Activated CD8-positive, alpha-beta memory T cell treated with anti-CD3 and anti-CD28 coated beads, Interleukin-2, amount 10 ng/mL, durations not matched to agents 7 days and 5 days (primary cell): ENCODE measurements at places on chromosomes 2 and 18.
A peak's percentile ranks its signal among the peaks of the same experiment; 100 is the strongest.

GRCh38 chr2:196502386-196502785, 137.1 kb upstream of the CCDC150 start:
- DNase-seq, result no peak
- H3K27ac ChIP-seq, result no peak overlapping the region
- peaks cover 30% of the 10 kb centered on the region for H3K27me3 ChIP-seq
- peaks cover 7% of the 10 kb centered on the region for H3K36me3 ChIP-seq
- peaks cover 3% of the 10 kb centered on the region for H3K4me1 ChIP-seq

GRCh38 chr2:70668911-70669310, 99.1 kb downstream of the ADD2 start:
- no peak overlapping the region for H3K27ac ChIP-seq
- H3K36me3 ChIP-seq, result no peaks in the 10 kb centered on the region
- DNase-seq, result peak; percentile 19
- no peak overlapping the region for H3K4me3 ChIP-seq
- peaks cover 9% of the 10 kb centered on the region for H3K4me1 ChIP-seq
- no peaks in the 10 kb centered on the region for H3K27me3 ChIP-seq

DNA sequence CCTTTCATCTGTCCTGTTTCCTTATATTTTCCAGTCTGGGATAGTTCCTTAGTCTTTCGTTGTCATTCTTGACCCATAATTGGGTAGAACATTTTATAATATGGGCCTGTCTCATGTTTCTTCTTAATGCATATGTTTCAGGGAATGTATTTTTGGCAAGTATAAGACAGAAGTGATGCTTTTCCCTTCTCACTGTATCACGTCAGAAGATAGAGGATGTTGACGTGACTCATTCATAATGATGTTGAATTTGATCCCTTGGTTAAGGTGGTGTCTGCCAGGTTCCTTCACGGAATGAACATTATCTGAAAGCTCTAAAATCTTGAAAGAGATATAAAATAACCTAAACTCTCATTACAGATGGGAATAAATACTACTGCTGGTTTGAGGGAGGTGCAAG, 18.8 kb downstream of the CDH7 start:
- H3K27ac ChIP-seq, result no peak overlapping the region
- H3K4me3 ChIP-seq, result no peak overlapping the region
- no peaks in the 10 kb centered on the region for H3K36me3 ChIP-seq
- no peaks in the 10 kb centered on the region for H3K4me1 ChIP-seq

DNA sequence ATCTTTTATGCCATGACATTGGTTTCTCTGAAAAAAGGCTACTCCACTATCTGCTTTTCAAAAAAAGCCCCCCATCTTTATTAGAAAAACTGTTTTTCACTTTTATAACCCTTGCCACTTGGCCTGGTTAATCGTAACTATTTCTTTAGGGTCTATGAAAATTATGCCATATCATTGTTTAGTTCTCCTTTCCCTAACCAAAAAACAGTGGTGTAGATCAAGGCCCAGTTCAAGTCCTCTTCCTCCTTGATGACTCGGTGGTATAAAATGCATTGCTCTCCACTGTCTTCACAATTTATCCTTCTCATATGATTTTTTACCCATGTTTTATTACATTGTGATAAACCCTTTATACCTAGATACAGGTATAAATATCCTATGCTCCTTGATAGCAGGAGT, 205.5 kb downstream of the ZNF521 start:
- no peak overlapping the region for H3K27ac ChIP-seq
- DNase-seq, result no peak
- no peaks in the 10 kb centered on the region for H3K27me3 ChIP-seq
- no peak overlapping the region for H3K4me3 ChIP-seq

DNA sequence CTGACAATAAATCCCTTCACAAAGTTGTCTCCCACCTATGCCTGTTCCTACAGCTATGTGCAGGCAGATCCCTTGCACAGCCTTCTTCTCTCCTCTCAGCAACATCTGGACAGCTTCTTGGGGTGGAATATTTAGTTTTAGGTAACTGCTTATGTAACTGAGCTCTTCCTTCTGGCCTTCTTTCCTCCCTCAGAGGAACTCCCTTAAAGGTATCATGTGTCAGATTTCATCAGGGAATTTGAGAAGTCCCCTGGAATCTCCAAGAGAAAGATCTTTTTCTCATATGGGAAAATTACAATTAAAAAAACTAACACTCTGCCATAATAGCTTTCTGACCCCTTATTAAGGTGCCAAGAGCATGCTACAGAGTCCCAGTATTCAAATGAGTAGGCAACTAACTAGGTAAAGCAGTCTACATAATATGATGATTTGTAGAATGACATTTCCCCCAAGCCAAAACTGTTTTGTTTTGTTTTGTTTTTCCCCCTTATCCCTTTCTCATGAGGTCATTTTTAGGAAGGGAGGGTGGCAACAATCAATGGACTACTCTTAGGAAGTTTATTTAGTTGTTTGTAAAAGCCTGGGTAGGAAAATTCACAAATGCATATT, 2.4 kb downstream of the TMEM200C start:
- DNase-seq, result no peak
- H3K36me3 ChIP-seq, result peaks cover 2% of the 10 kb centered on the region
- H3K4me3 ChIP-seq, result no peak overlapping the region
- H3K27me3 ChIP-seq, result peaks cover 72% of the 10 kb centered on the region
- H3K4me1 ChIP-seq, result no peaks in the 10 kb centered on the region
- H3K27ac ChIP-seq, result no peak overlapping the region

DNA sequence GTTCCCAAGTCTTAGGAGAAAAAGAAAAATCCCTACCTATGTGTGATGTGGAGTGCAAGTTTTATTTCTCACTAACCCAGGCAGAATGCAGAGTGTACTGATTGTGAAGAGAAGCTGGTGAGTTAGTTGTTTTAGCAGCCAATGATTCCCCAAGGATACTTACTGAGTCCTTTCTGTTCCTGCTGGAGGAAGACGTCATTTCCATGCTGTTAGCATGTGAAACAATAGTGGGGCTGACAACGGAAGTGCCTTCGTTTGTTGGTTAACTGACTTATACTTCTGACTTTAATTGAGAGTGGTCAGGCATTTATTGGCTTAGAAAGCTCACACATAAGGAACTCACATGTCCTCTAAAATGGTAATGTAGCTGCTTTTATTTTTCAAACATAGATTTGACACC, 180.6 kb downstream of the MC4R start:
- DNase-seq, result no peak

DNA sequence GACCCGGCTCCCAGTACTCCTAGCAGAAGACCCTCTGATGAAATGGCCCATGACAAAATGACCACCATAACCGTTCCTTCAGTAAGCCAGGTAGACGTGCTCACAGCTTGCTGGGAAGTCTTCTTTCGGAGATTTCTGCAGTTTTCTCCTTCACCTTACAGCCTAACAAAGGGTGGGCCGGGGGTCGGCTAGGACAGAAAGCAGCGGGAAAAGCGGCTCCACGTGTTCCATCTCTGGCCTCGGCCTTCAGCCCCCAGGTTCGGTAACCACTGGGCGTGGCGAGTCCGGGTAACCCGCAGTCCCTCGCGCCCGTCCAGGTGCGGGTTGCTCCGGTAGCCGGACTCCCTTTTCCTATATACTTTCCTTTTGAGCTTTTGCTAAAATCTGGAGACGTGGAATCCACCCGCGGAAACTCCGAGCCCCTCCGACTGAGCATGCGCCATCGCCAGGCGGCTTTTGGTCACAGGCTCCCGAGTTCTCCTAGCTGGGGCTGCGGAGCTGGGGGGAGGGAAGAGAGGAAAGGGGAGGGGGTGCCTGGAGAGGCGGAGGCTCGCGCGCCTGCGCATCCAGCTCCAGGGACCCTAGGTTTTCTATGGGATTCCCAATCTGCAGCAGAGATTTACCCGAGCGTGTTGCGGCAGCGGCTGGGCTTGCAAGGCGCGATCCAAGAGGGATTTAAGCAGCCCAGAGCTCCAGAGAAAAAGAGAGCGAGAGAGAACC, at the start of gene VSNL1:
TSS of gene VSNL1 (plus strand) at position 604 of the 720 bp plus-strand sequence. CDS start 51,379 bp downstream, outside the sequence.
- peaks cover 3% of the 10 kb centered on the region for H3K36me3 ChIP-seq
- no peak for DNase-seq
- peaks cover 74% of the 10 kb centered on the region for H3K27me3 ChIP-seq
- peaks cover 4% of the 10 kb centered on the region for H3K4me1 ChIP-seq
- H3K27ac ChIP-seq, result peak within 1 kb of the TSS; percentile 45
- H3K4me3 ChIP-seq, result no peak within 1 kb of the TSS

DNA sequence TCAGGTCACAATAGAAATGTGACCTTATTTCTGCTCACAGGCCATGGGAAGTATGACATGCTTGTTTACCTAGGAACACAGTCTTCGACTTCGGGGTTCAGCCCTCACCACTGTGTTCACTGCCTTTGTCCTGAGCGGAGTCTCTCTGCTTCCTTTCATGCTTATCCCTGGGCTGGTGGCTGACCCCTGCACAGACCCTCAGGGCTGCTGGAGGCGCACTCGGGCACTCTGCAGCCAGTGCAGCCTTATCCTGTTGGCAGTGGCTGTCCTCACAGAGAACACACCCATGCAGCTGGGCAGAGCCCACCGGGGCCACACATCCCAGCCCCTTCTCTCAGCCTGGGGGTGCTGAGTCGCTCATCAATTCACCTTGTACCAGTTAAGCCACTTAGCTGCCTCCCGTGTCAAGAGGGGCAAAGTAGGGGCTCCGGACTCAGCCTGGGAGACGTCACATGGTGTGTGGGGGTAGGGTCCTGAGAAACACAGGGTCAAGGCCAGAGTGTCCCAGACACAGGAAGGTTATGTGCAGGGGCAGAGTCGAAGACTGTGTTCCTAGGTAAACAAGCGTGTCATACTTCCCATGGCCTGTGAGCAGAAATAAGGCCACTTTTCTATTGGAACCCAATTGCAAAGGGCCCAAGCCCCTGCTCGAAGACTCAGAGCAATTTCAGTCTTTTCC, 107.5 kb downstream of the FAM210A start:
- H3K27me3 ChIP-seq, result no peaks in the 10 kb centered on the region
- DNase-seq, result peak; percentile 39
- peaks cover 50% of the 10 kb centered on the region for H3K4me1 ChIP-seq
- no peak overlapping the region for H3K4me3 ChIP-seq
- H3K36me3 ChIP-seq, result peaks cover 4% of the 10 kb centered on the region

DNA sequence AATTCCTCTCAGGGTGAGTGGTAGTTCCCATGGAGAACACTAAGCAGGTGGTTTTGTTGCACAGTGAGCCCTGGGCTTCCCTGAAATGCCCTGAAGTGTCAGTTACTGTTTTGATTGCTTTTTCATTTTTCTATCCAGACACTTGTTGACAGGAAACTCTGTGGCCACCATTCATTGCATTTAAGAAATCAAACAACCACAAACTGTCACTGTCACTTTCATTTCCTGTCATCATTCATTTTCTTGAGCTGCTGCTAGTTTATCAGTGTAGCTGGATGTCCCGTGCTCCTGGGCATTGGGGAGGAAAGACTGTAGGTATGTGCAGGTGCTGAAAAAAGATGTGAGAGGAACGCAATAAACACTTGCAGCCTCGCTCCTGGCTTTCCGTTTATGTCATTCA, 891.6 kb upstream of the ZEB2 start:
- DNase-seq, result peak; percentile 50
- no peak overlapping the region for H3K4me3 ChIP-seq
- peaks cover 69% of the 10 kb centered on the region for H3K27me3 ChIP-seq
- H3K36me3 ChIP-seq, result no peaks in the 10 kb centered on the region

DNA sequence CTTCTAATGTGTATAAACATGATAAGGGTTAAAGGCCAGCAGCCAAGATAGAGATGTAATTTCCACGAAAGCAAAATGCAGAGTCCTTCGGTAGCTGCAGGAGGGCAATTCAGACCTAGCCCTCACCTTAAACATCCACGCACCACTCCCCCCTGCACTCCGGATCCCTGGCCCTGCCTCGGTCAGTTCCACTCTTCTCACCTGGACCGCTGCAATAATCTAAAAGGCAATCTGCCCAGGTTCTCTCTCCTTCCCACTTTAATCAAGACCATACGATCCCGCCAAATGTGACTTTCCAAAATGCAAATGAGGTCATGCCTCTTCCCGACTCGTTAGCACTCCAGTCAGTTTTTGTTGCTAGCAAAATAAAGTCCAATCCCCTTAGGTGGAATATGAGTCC, 485.2 kb downstream of the EIPR1 start:
- no peak overlapping the region for H3K4me3 ChIP-seq
- H3K27ac ChIP-seq, result no peak overlapping the region
- H3K27me3 ChIP-seq, result no peaks in the 10 kb centered on the region
- no peaks in the 10 kb centered on the region for H3K36me3 ChIP-seq

- H3K4me1 ChIP-seq, result no peaks in the 10 kb centered on the region
- H3K27me3 ChIP-seq, result no peaks in the 10 kb centered on the region
- no peak for DNase-seq
Measured at GRCh38 chr2:66271777-66272176, 163.1 kb upstream of the MEIS1 start.

DNA sequence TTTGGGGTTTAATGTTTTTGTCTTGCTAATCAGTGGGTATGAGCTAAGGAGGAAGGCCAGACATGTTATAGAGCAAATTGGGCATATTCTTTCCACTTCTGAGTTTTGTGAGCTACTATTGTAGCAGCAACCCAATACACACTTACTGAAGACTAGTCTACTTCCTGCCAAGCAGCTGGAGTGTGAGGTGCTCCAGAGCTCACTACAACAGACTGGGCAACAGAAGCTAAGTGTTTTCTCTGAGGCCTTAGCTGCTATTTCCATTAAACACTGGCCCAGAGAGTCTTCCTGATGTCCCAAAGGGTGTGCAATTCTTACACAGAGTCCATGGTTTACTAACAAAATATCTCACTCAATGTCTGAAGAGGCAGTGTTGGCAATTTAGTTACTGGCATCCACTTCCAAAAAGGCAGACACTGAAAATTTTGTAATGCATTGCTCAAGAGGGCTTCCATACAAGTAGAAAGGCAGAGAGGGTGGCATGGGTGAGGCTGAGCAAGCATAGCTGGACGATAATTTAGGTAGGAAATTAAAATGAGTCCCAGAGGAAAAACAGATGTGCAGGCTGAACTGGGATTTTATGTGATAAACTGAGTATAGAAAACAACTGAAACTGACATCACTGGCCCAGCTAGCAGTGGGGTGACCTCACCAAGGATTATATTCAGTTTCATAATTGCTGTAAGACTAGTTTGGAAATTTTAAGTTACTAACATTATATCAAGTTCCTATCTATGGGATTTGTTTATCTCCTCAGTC, 68.6 kb downstream of the ZC3H6 start:
- peaks cover 16% of the 10 kb centered on the region for H3K4me1 ChIP-seq
- DNase-seq, result no peak
- H3K36me3 ChIP-seq, result peaks cover 2% of the 10 kb centered on the region
- peaks cover 7% of the 10 kb centered on the region for H3K27me3 ChIP-seq

DNA sequence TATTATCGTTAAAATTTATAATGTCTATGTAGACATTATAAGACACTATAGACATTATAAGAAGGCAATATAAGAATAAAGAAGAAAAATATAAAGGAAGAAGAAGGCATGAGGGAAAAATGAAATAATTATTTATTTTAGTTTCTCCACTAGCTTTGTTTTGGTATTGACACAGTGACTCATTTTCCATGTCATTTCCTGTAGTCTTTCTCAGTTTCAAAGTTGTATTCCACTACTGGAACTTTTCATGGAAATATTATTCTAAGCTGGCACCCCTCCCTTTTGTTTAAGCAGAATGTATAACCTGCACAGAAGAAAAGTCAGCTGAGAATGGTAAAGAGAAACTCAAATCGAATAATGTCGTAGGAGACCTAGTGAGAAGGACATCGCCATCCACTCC, 234.2 kb upstream of the NETO1 start:
- H3K36me3 ChIP-seq, result no peaks in the 10 kb centered on the region
- no peaks in the 10 kb centered on the region for H3K27me3 ChIP-seq
- H3K4me1 ChIP-seq, result no peaks in the 10 kb centered on the region
- no peak for DNase-seq
- H3K27ac ChIP-seq, result no peak overlapping the region
